ENCODE measurements at places on chromosomes 13 and 19.
A peak's percentile ranks its signal among the peaks of the same experiment; 100 is the strongest.

- DNase-seq: no peak
Measured at GRCh38 chr19:46915386-46915785, 54.6 kb downstream of the ARHGAP35 start.

- peak; percentile 5 for DNase-seq
Measured at GRCh38 chr19:56637976-56638555, 4.9 kb upstream of the SMIM17 start.

DNA sequence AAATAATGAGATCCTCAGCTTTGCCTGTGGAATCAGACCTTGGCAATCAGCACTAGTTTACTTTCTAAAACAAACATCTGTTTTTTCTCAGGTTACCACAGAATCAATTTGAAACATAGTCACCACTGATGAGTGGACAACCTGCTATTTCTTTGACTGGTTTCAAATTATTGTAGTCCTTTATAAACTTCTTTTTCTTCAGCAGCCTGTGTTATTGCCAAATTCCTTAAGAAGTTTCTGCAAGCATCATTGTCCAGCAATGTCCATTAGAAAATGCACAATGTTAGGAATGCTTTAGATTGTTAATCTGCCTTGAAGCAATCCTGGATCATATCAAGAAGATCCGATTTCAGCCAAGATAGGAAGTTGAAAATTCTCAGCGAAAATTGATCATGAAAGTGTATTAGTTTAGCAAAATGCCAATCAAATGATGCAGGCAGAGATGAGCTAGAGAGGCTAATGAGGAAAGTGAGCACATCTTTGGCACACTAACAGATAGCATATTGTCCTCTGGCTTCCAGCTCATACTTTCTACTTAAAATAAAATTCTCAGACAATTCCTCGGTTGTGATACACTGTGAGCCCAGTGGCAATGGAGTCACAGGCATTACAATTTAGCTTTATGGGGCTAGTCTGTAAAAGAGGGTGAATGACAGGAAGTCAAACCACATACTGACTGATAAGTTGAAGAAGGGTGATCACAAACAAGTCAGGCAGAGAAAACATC lies 270.6 kb downstream of the SLITRK6 start:
- no peak for DNase-seq

DNA sequence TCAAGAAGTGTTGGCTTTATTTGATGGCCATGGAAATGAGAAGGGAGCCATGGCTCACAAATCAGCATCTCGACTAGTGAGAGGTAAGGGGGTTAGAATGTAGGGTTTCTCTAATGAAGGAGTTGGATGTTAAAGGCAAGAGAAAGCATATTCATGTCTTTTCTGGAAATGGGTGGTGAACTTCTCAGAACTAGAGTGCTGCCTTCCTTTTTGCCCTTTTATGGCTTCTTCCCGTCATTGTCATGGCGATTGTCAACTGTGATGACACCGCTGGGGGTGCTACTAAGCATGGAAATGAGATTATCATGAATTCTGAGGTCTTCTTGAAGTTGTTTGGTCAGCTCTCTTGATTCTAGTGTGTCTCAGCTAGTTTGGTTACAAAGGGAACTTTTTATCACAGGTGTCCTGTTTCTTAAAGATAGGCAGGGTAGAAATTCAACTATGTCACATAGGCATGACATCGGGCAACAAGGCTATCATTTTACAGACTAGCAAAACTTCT lies 180.4 kb downstream of the LIG4 start:
- no peak for DNase-seq

DNA sequence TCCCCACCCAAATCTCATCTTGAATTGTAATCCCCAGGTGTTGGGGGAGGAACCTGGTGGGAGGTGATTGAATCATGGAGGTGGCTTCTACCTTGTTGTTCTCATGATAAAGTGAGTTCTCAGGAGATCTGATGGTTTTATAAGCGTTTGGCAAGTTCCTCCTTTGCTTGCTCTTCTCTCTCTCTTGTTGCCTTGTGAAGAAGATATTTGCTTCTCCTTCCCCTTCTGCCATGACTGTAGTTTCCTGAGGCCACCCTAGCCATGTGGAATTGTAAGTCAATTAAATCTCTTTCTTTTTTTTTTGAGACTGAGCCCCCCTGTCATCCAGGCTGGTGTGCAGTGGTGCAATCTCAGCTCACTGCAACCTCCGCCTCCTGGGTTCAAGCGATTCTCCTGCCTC lies 34.4 kb downstream of the VSTM1 start:
- DNase-seq: no peak

GRCh38 chr19:1481893-1482360 lies 2.9 kb upstream of the C19orf25 start:
- DNase-seq: no peak

DNA sequence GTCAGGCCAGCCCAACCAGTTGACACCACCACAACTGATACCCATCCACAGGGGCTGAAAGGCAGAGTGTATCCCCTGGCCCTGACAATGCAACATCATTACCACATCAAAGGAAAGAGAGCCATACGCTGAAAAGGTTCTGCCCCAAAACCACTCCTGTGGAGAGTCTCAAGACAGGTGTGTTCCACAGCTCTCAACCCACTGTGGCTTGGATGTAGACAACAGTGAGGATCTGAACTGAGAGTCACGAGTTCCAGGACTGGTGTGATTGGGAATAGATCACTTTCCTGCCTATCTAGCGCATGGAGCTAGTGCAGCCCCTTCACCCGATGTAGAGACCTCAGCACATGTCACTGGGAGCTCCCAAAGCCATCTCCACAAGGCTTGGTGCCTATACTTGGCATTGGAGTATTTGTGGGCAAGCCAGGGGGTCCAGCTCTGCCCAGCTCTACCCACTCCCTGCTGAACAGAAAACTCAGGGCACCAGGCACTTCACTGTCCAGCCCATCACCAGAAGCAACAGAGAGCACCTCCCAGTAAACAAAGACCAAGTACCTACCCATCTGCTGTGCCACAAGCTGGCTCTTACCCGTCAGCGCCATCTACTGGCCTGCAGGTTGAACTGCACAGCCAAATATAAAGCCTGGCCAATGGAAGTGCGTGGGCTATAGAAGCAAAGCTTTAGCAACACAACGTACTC lies 579.5 kb downstream of the UQCRFS1 start:
- peak; percentile 65 for DNase-seq

DNA sequence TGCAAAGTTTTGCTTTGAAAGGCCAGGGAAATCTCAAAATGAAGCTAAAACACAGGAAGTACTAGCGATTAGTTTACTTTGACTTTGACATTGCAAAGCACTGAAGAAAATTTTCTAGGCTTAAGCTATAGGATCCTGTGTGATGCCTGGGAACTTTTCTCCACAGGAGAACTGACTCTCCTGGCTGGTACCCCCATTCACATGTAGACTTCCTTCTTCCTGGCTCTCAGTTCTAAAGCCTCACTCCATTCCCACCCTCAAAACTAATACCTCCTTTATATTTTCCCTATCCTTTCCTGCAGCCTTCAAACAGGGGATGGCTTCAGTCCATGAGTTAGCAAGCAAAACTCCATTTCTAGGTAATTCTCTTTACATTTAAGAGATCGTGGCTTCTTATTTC lies 189.5 kb downstream of the SLITRK1 start:
- DNase-seq: no peak

GRCh38 chr13:23445794-23446193 lies 12.3 kb upstream of the SACS start:
- no peak for DNase-seq

DNA sequence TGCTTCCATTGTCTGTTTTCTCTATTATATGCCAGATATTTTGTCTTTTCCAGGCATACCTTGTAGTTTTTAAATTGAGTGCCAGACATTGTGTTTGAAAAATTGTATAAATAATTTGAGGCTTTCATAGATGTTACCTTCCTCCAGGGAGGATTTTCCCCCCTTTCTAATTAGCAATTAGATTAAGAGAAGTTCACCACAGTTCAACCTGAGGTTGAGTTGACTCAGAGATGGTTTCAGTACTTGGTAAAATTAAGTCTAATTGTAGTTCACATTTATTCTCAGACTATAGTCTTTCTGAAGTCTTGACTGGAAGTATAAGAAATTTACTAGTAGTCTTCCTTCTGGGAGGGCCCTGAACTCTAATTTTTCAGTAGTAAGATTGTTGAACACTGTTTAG lies 104.1 kb upstream of the SCEL start:
- no peak for DNase-seq

- DNase-seq: no peak
Measured at GRCh38 chr19:1167687-1168571, 6.1 kb downstream of the SBNO2 start.

GRCh38 chr19:49999371-50000010 lies 25.7 kb downstream of the VRK3 start:
- DNase-seq: no peak

DNA sequence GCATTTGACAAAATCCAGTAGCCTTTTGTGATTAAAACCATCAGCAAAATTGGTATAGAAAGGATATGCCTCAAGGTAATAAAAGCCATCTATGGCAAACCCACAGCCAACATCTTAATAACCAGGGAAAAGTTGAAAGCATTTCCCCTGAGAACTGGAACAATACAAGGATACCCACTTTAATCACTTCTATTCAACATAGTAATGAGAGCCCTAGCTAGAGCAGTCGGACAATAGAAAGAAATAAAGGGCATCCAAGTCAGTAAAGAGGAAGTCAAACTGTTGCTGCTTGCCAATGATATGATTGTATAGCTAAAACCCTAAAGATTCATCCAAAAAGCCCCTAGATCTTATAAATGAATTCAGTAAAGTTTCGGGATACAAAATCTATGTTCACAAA lies 1510.3 kb downstream of the PCDH9 start:
- DNase-seq: no peak

DNA sequence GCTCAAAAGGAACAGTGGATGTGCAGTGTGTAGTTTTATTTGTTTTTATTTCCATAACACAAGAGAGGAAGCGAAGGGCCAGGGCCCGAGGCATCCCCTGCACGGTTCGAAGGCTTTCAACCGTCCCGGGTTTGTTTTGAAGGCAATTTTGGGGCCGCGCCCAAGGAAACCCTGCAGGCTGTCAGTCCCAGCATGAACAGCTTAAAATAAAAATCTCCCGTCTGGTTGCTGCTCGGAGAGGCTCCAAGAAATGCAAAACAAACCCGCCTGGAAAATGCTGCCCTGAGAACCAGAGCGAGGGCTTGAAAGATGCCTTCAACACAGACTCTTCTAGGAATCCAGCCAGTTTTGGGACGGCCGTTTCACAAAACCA lies 16.0 kb downstream of the LSM4 start:
- DNase-seq: no peak

- DNase-seq: no peak
Measured at GRCh38 chr13:27599096-27599495, 21.2 kb downstream of the LNX2 start.

GRCh38 chr13:38321654-38322053 lies 28.0 kb upstream of the UFM1 start:
- no peak for DNase-seq

DNA sequence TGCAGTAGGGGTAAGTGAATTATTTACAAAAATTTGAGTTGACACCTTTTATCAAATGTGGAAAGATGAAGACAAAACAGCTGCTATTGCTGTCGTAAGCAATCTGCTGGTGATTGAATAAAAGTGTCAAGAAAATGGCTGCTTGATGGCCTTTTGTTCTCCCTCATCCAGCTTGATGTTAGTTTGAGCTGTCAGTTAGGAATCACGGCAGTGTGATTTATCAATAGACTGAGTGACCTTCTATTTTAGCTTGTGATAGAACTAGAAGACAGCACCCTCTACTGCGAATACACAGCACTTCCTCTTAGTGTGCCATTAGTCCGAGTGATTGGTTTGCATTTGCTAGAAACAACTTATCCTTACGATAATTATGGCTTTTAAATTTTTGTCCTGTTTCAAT lies 76.3 kb downstream of the MZT1 start:
- no peak for DNase-seq

DNA sequence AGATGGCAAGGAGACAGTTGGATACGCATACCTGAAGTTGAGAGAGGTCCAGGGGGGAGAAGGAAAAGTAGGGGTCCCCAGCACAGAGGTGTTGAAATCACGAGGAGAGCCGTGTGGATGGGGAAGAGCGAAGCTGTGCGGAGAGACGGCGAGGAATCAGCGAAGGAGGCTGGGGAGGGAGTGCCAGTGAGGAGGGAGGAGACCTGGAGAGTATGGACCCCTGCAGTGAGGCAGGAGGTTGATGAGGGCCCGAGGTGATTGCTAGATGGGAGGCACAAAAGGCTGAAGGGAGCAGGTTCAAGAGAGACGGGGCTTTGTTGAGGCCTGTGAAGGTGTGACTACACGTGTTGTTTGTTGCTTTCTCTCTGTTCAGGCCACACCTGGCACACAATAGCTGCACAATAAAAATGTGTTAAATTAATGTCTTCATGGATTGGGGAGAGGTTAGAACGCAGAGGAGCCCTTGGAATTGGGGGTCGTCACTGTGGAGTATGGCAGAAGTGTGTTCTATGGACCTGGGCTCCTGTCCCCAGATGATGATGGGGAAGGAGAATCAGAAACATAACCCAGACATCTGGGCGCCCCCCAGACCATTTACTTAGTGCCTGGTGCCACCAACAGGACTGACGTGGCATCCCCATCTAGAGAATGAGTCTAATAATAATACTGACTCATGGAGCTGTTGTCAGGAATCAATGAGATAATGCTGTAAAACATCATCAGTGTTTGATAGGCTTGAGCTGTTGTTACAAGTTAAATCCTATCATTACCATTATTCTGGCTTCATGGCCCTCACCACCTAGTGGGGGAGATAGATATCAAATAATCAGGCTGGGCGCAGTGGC lies 137.5 kb downstream of the SIPA1L3 start:
- DNase-seq: no peak

DNA sequence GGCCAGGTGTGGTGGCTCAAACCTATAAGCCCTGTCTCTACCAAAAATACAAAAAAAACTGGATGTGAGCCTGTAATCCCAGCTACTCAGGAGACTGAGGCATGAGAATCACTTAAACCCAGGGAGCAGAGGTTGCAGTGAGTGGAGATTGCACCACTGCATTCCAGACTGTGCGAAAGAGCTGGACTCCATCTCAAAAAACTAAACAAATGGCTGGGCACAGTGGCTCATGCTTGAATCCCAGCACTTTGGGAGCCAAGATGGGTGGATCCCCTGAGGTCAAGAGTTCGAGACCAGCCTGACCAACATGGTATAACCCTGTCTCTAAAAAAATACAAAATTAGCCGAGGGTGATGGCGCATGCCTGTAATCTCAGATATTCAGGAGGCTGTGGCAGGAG lies 34.9 kb upstream of the ZNF83 start:
- DNase-seq: no peak

DNA sequence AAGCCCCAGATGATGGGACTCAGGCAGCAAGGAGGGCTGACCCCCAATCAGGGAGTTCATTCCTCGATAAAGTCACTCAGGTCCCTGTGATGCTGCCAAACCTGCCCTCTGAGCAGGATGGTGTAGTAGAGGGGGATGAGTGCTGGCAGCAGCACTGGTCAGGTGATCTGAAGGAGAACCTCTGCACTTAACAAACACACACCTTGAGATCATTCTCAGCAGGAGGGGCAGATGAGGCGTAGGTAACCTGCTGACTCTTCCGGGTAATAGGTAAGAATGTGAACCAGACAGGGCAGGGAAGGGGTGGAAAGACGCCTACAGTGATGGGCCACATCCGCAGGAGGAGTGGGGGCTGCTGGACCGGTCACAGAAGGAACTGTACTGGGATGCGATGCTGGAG lies 3.2 kb downstream of the ZNF446 start:
- DNase-seq: no peak

- no peak for DNase-seq
Measured at GRCh38 chr19:29187676-29188075, 25.3 kb downstream of the UQCRFS1 start.

Data from CD4-positive, alpha-beta T cell treated with Interleukin-1 beta for 1 hour (primary cell).